ENCODE measurements at places on chromosomes 7 and 10. TPM values are rescaled to one million over a fixed set of nuclear protein-coding genes. Genes with fewer than 3 reads are reported as not detected.

The ZNF248 gene
- 5.2 TPM for total RNA-seq

The HOXA1 gene
- 0.68 TPM for total RNA-seq

DNA sequence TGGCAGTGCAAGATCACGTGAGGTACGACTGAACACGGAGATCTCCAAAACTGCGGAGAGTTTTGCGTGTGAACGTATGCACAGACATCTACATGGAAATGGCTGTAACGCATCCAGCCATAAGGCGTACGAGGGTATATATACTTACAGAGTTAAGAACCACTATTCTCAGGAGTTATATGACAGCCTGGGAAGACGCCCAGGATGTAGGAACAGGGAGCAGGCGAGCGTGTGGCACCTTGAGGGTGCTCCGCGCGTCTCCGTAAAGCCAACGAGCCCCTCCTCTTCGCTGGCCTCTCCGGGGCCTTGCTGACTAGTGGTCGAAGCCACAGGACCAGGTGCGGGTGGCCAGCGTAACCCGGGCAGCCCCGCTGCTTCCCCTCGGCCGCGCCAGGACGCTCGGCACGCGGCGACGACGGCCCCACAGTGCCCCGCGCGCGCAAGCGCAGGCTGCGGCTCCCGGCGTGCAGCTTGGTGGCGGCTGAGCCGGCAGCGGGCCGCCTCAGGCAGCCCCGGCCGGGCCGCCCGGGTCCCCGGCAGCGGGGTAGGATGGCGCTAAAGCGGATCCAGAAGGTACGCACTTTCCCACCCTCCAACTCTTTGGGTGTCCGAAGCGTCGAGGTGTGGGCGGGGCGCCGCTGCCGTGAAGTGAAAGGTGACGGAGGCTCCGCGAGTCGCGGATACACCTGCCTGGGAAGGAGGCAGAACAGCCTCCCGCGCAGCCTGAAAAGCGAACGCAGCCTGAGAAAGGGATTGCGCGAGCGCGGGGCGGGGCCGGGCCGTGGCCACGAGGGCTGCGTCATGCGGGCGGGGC, at the start of gene UBE2D4:
Gene UBE2D4 (plus strand): TSS at position 453 of the 814 bp plus-strand sequence. CDS start 97 bp downstream, at position 550.
- peak; percentile 83 for DNase-seq

DNA sequence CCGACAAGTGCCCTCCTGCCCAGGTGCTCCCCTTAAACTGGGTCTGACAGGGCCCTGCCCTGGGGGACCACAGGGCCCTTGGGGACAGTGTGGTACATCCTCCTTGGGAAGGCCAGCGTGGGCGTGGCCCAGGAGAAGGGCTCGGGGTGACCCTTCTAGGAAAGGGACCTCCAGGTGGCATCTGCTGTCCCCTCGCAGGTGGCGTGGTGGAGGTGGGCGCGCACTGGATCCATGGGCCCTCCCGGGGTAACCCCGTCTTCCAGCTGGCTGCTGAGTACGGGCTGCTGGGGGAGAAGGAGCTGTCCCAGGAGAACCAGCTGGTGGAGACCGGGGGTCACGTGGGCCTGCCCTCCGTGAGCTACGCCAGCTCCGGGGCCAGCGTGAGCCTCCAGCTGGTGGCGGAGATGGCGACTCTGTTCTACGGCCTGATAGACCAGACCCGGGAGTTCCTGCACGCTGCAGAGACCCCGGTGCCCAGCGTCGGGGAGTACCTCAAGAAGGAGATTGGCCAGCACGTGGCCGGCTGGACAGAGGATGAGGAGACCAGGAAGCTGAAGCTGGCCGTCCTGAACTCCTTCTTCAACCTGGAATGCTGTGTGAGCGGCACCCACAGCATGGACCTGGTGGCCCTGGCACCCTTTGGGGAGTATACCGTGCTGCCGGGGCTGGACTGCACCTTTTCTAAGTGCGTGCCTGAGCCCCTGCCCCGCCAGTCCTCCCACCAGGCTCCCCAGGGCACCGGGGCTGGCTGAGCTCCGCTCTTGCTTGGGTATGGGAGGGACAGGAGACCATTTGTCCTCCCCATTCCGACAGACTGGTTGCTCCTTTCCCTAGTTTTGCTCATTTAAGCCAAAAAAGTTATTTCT, 972 bp downstream of the PAOX start:
- DNase-seq, result no peak

- DNase-seq, result no peak
Measured at GRCh38 chr7:27091941-27092818, 3.6 kb downstream of the HOXA1 start.
